NCI-H1930 (cell line): ENCODE measurements at places on chromosomes 1 and 21.

DNA sequence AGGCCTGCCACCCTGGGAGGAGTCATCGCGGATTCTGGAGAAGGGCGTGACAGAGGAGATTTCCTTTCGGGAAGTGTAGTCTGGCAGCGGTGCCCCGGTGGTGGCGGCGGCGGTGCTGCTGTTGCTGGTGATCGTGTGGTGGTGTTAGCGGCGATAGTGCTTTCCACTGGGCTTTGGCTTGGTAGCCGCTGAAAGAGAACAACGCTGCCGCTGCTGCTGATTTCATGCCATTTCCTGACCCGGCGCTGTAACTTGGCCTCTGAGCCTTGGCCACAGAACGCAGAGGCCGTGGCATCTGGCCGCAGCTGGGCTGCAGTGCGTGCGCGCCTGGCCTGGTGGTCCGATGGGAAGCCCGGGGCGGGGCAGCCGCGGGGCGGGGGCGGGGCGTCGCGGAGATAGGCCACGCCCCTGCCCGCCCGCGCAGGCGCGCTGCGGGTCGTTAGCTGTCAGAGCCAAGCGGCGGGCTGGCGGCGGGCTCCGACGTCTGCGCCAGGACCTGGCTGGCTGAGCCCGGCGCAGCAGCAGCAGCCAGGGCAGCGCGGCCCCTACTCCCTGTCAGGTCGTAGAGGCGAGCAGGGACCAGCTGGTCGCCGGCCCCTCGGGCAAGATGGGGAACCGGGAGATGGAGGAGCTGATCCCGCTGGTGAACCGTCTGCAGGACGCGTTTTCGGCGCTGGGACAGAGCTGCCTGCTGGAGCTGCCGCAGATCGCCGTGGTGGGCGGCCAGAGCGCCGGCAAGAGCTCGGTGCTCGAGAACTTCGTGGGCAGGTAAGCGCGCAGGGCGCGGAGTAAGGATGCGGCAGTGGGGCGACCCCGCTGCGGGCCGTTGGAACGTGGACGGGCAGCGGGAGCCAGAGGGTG is at the start of gene DNM3:
TSS of gene DNM3 (plus strand) at position 449 of the 861 bp plus-strand sequence. CDS start at position 608, 159 bp downstream.
- peak; percentile 46 for DNase-seq

DNA sequence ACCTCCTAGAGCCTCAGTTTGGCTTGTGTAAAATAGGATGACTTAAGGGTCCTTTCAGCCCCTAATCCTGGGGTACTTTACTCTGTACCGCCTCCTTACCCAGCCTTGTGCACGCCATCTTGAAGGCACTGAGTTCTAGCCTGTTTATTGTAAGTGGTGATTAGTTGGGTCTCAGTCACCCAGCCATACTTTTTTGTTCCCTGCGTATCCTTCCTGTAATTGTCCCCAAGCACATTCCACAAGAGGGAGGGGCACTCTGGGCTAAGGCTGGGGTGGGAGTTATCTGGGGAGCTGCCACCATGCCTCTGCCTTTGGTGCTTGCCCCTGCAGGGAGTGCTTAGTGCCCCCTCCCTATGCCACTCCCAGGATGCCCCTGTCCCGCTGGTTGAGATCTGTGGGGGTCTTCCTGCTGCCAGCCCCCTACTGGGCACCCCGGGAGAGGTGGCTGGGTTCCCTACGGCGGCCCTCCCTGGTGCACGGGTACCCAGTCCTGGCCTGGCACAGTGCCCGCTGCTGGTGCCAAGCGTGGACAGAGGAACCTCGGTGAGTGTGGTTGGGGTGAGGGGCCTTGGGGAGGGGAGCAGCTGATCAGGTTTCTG is 856 bp downstream of the FDPS start:
- DNase-seq, result no peak

DNA sequence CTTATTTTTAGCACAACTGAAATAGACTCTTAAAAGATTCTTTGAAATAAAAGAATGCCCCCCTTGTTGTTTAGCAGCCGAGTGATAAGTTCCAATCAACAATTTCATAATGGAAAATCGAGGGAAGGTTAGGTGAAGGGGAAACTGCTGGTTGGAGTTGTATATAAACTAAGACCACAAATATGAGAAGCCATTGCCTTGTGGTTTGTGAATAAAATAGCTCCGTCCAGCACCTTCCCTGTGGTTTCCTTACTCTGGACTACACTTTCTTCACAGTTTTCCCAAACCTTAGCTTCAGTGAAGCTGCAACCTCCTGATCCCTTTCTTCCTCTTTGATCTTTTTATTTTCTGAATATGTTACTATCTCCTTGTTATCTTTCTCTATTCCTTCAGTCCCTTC is 6.7 kb upstream of the RAB3GAP2 start:
- DNase-seq, result no peak

DNA sequence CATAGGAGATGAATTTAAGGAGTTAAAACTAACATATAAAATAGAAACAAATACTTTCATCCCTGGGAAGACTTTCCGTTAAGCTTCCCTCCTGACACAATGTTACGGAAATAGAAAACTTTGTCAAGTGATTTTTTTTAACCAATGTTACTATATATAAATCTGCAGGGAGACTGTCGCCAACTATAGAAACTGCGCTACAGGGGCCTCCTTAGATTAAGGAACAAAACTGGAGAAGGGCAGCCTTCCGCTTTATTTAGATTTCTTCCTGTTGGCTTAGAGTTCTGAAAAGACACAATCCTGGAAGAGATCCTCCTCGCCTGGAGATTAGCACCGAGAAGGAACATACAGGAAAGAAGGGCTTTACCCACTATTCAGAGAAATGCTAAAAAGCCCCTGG is 1.5 kb downstream of the MGST3 start:
- DNase-seq, result no peak

GRCh38 chr1:1373815-1374588 is 1.0 kb downstream of the AURKAIP1 start:
- DNase-seq, result no peak

- no peak for DNase-seq
These were observed 124.3 kb downstream of the LACTBL1 start for GRCh38 chr1:22848405-22848804.

DNA sequence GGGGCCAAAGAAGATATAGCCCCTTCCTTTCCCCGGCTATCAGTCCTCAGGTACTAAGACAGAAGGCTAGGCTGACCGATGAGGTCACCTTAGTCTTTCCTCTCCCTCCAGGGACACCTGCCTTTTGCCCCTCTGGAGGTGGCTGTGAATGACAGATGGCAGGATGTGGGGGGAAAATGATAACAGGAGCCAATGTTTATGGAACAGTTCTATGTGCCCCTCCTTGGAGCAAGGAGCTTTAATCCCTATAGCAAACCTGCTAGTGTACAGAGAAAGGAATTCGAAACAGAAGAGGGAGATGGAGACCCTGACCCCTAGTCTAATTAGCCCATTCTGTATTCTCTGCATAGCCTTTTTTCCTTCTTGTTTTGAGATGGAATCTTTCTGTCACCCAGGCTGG is 28.1 kb downstream of the SERINC2 start:
- DNase-seq, result no peak

DNA sequence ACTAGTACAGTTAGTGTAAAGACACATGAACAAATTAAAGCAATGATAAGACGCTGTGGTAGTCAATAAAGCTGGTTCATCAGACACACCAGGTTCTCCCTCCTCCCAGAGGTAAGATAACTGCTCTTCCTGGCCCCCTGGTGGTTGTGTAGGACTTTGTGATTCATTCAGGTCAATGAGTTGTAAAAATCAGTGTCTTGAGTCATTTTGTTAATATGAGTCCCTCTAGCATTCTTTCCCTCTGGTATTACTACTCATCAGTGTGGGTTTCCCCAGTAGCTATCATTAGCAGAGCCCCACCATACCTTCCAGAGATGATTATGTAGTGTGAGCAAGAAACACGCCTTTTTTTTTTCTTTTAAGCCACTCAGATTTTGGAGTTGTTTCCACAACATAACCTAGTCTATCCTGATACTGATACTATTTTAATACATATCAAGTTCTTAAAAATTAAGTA is 3.6 kb upstream of the SETDB1 start:
- peak; percentile 60 for DNase-seq

- DNase-seq, result no peak
These were observed 91.8 kb downstream of the CHD1L start for GRCh38 chr1:147334292-147334691.

GRCh38 chr1:211589782-211590721 is 11.1 kb upstream of the SLC30A1 start:
- DNase-seq, result no peak

GRCh38 chr1:237012788-237013383 is 8.6 kb upstream of the MT1HL1 start:
- DNase-seq, result no peak

DNA sequence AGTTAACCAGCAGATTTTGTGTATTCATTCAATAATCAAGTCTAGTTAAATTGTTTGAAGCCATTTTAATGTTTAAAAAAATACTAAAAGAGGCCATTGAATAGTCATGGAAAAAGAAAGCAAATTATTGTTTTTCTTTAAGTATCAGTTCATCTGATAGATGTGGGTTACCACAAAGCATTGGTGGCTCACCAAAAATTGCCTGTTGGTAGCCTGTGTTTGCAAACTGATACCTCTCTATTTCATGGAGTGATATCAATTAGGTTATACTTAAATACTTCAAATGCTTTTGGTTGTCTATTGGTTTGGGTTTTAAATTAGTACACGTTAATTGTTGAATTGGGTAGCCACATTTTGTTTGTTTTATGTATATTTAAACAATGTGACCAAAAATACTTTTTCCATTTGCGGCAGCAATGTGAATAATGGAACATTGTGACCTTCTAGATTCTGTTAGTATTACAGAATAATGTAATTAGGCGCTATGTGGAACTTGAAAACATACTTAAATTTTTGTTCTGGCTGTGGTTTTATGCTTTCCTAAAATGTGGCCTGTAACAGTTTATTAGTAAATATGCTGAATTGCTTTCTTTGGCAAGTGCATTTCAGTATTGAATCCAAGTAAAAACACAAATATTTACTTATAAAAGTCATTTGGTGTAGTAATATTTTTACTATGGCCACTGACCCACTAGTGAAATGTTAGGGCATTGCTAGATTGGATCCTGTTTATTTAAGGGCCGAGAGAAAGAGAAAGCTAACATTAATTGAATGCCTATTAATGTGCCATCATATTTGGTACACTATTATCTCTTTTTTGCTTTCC is 37.1 kb upstream of the NBL1 start:
- no peak for DNase-seq

GRCh38 chr1:165753934-165754333 is 14.7 kb downstream of the TMCO1 start:
- no peak for DNase-seq

GRCh38 chr1:13792419-13792818 is 92.4 kb downstream of the PRDM2 start:
- no peak for DNase-seq

DNA sequence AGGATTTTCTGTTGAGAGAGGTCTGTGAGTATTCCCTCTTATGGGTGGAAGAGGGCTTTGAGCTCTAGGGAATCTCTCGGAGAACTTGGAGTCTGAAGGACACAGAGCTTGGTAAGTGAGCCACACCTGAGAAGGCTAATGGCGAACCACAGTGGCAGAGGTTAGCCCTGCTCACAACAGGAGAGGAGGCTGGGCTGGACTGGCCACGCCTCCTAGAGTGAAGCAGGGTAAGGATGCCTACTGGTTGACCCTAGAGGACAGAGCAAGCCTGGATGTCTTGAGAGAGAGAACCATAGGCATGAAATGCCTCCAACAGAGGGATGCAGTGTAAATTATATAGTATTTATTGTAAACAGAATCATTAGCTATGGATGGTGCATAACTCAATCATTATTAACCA is 232.6 kb downstream of the PCP4 start:
- DNase-seq, result no peak

GRCh38 chr1:214380396-214380795 is 99.4 kb downstream of the SMYD2 start:
- no peak for DNase-seq

DNA sequence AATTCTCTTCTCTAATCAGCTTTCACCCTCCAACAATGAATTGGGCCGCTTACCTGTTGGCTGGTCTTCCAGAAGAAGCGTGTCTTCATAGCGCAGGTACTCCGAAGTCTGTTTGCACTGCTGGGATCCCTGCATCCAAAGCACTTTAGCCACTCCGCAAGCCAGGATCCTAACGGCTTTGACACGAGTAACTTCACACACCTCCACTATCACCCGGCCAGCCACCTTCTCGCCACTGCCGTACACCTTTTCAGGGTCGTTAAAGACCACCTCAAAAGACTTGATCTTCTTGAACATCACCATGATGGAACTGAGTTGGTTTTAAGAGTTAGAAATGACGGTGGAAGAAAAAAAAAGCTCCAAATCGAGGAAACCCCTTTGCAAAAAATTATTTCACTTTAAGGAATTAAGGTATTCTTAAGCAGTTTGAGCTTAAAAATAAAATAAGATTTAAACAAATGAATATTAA is 381 bp downstream of the TXNIP start:
- DNase-seq, result no peak

DNA sequence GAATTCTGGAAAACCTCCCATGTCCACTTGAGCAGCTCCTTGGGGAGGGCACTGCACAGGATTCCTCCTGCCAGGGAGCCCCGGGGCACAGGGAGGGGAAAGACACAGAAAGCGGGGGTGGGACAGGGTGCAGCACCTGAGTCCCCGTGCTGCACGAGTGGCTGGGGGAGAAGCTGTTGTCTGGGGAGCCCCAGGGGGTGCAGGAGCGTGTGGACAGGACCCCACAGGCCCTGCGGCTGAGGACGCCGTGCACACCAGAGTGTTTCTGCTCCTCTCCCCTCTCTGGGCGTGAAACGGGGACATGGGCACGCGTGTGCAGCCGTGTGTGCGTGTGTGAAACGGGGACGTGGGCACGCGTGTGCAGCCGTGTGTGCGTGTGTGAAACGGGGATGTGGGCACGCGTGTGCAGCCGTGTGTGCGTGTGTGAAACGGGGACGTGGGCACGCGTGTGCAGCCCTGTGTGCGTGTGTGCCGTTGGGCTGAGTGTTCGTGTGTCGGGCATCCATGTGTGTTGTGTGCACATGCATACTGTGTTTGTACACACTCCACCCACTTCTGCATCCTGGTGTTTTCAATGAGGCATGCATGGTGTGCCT is 21.9 kb downstream of the FAAP20 start:
- no peak for DNase-seq

- no peak for DNase-seq
These were observed 8.8 kb downstream of the TFF2 start for GRCh38 chr21:42341776-42342542.

DNA sequence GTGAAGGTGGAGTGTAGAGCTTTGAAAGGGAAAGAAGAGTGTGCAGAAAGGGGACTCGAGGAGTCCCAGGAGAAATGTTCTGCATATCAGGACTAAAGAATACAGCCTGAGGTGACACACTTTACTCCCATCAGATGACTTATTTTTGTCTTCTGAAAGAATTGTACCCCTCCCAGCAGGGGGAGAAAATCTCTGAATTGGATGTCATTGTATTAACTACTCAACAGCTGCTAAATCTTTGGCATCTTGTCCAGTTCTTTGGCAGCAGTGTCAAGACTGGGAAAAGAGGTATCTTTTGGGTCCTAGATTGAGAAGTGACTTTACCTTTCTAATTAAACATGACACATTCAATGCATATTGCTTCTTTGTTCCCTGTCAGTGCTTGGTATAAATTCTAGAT is 18.9 kb downstream of the UBE4B start:
- no peak for DNase-seq

- no peak for DNase-seq
These were observed 15.3 kb downstream of the MAN1C1 start for GRCh38 chr1:25631750-25632485.

- no peak for DNase-seq
These were observed at the start of gene KCNQ4 for GRCh38 chr1:40783001-40783905. KCNQ4 (plus strand) TSS chr1:40783787; CDS start chr1:40784094, 307 bp downstream.

- DNase-seq, result no peak
These were observed 46.4 kb downstream of the TTC39A start for GRCh38 chr1:51283979-51284378.
